Suppressor macrophage (primary cell): ENCODE measurements at places on chromosomes 11 and 22.
A peak's percentile ranks its signal among the peaks of the same experiment; 100 is the strongest.

GRCh38 chr22:25728071-25728470 is 13.9 kb upstream of the MYO18B start:
- DNase-seq = no peak

DNA sequence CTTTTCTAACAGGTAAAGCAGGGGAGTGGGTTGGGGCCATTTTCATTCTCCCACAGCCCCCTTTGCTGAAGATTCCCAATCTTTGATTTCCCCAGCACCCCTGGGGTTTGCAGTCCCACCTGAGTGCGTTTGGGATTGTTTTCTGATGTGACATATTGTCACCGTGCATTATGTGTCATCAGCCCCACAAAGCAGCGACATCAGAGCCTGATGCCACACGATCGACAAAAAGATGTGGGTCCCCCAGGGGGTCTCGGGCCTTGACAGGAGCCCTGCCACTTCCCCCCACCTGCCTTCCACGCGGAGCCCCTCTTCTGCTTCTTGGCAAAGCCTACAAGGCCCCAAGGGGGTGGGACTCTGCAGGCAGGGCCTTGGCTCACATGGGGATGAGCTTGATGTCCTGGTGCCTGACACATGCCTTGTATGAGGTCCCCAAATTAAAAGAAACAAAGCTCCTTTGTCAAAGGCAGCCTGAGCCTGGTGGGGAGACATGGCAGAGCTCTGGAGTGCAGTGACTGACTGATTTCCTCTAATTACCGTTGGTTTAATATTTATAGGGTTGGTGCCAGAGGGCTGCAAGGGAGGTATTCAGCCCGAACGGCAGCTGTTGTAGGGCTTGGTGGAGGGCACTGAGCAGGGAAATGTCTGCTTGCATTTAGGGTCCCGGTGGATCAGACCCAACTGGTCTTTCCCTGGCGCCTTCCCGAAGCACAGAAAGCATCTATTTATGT is 149.2 kb downstream of the MIAT start:
- DNase-seq = no peak

DNA sequence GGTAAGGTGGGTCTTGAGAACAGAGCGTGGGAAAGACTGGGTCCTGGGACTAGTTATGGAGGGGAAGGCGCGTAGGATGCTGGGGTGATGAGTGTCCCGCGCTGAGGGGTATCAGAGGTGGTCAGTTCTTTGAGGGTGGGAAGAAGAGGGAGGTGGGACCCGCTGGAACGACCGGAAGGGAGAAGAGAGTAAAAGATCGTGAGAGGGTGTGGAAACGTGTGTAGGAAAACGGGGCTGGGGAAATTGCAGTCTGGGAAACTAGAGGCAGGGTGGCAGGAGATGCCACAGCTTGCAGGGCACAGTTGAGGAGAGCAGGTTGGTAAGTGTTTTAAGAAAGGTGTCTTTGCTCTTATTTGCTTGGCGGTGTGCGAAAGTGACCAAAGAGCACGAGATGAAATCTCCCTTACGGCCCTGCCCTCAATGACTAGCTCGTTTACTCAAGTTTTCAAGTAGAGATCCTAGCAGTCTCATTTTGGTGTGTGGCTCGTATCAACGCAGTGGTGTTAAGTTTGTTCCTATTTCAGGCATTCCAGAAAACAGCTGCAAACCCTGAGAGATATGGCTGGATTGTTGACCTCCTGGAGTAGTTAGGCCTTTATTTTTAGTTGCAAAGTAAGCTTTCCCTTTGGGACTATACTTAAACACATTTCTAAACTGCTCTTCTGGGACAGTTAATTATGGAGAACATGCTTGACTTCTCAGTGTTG is 615 bp downstream of the STT3A start:
- DNase-seq = peak; percentile 30

GRCh38 chr11:72112978-72113808 is 698 bp upstream of the ANAPC15 start:
- no peak for DNase-seq

DNA sequence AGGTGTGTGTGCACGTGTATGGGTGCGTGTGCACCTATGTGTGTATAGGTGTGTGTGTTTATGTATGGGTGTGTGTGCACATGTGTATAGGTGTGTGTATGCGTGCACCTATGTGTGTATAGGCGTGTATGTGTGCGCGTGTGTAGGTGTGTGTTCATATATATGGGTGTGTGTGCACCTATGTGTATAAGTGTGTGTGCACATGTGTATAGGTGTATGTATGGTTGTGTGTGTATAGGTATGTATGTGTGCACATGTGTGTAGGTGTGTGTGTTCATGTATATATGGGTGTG is 26.9 kb downstream of the KCNQ1 start:
- DNase-seq = no peak

GRCh38 chr11:14618060-14618459 is 25.5 kb upstream of the PDE3B start:
- DNase-seq = no peak

- no peak for DNase-seq
Observed at GRCh38 chr11:4211991-4212390, 117.4 kb downstream of the RRM1 start.

DNA sequence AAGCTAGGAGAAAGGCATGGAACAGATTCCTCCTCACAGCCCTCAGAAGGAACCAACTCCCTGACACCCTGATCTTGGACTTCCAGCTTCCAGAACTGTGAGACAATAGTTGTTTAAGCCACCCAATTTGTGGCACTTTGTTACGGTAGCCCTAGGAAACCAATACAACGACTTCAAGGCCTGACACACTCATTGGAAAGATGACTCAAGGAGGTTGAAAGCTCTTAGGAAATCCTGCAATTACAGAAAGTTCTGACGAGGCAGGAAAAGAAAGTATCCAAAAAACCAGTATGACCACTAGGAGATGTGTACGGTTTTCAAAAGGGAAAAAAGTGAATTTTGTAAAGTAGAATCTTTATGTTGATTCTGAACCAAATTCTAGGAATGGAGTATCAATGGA is 161.4 kb downstream of the SWAP70 start:
- no peak for DNase-seq
